Gastroesophageal sphincter (tissue), 4 donors: ENCODE measurements at places on chromosomes 11 and 22. TPM values are rescaled to one million over a fixed set of nuclear protein-coding genes. Genes with fewer than 3 reads are reported as not detected.

- no peak for ATAC-seq
Observed at GRCh38 chr22:47129902-47130635, 367.6 kb downstream of the TBC1D22A start.

The GGTLC2 gene
- not detected for total RNA-seq

DNA sequence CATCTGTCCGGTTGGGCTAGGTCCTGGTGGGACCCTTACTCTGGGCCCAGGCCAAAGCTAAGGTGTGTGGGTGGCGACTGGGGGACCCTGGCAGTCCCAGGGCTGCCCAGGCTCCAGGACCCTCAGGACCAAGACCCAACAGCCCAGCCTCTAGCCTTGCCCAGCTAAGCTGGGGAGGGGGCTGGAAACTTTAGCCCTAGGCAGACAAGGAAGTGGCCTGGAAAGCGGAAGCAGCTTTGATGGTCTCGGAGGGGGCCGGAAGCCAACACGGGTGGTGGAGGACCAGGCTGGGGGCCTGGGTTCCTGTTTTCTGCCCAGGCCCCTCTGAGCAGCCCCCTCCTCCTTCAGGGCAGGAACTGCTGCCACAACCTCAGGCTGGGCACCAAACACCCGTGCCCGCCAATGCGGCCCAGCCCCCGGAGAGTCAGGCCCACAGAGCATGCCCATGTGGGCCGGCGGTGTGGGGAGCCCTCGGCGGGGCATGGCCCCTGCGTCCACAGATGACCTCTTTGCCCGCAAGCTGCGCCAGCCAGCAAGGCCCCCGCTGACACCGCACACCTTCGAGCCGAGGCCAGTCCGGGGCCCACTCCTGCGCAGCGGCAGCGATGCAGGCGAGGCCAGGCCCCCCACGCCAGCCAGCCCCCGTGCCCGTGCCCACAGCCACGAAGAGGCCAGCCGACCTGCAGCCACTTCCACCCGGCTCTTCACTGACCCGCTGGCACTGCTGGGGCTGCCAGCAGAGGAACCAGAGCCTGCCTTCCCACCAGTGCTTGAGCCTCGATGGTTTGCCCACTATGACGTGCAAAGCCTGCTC lies 2.8 kb downstream of the SIPA1 start:
- ATAC-seq: no peak

DNA sequence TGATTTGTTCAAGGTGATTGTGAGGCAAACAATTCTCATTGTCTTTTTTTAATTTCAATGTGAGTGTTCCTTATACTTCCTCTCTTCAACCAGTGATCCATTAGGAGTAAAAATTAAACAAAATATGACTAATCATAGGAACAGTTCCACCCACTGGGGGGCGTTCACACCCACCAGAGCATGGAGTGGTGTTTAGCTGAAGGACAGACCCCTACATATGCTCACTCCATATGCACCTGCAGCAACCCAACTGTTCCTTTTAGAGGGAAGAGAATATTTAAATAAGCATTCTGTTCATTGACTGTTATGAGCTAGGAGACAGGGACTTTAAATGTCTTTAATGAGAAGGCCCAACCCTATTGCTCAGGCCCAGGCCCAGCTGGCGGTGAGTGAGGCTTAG lies 78.7 kb upstream of the DRD2 start:
- no peak for ATAC-seq

DNA sequence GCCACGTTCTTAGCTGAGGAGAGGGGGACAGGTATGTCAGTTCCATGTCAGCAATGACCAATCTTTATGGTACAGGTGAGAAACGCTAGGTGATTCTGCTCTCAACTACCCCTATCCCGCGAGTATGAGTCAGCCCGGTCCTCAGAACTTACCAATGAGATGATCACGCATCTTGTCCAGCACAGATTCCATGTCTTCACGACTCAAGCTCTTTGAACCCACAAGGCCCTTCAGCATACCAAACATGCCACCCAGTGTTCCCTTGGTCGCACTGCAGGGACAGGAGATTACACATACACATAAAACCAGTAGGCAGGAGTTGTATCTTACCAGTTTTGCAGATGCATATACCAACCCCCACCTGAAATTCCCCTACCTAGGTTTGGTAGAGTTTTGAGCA lies 2.9 kb downstream of the SRPRA start:
- ATAC-seq: no peak

The TRPC6 gene
- total RNA-seq: 3.5 TPM

The CHST1 gene
- total RNA-seq: 2.4 TPM

- ATAC-seq: no peak
Observed at GRCh38 chr11:22208151-22208858, 15.4 kb downstream of the ANO5 start.

The STX5 gene
- 31.6 TPM for total RNA-seq
